ENCODE measurements at places on chromosomes 1 and 21. TPM values are rescaled to one million over a fixed set of nuclear protein-coding genes. Genes with fewer than 3 reads are reported as not detected.

The RYR2 gene
- total RNA-seq: 0.05 TPM

The CELA3A gene
- 4.0 TPM for total RNA-seq

- DNase-seq: no peak
Observed at GRCh38 chr1:234490793-234491479, 12.0 kb upstream of the TARBP1 start.

DNA sequence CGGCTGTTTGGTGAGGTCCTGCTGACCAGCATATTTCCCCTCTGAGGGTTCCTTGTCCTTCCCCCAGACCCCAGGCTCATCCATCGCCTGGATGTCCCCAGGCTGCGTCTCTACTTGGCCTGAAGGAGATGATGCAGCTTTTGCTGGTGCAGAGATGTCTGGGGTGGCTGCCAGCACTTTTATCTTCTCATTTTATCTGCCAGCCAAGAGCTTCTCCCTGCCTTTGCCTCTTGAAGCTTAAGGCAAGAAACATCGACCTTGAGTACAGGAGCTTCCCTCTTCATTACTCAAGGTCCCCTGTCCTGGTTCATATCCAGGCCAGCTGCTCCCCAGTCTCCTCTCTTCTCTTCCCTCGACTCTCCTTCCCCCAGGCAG is 9.2 kb upstream of the H6PD start:
- DNase-seq: no peak

DNA sequence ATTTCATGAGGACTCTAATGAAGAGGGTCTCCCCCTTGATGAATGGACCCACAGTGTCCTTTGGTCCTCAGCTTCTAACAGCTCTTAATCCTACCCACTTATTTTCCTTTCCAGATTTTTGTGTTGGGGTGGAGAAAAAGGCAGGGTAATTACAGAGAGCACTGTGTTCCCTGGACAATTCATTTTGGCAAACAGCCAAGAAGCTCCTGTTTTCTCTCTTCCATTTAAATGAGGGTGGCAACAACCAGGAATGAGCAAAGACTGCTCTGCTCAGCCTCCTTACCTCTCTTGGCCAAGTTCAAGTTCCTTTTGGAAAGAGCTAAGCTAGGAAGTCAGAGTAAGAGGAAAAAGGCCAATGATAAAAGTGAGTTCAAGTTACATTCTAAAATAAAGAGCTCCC is 11.9 kb downstream of the XKR8 start:
- no peak for DNase-seq

DNA sequence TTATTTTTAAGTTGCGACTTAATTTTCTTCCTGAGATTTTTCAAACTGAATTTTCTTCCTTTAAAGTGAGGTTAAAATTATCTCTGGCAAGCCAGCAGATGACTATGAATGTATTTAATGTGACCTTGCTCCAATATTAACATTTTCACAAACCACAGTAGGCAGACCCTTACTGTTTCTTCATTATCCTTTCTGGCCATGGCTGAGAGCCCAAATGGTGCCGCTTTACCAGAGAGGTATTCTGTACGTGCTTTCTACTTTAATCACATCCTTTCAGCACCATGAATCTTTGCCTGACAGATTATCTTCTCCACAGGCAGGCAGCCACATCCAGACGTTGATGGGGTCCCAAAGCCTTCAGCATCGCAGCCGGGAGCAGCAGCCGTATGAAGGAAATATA is 129.6 kb downstream of the LRRC40 start:
- no peak for DNase-seq

GRCh38 chr1:68791800-68792199 is 294.9 kb upstream of the DEPDC1 start:
- DNase-seq: no peak

- DNase-seq: no peak
Observed at GRCh38 chr1:107626073-107626796, 338.7 kb downstream of the VAV3 start.

- DNase-seq: no peak
Observed at GRCh38 chr1:245166471-245166885, 11.7 kb downstream of the KIF26B start.

Measured in activated T-cell treated with anti-CD3 and anti-CD28 coated beads, Interleukin-2, amount 50 U/mL, for 4 hours (primary cell).